ENCODE measurements at places on chromosomes 7 and 10. TPM values are rescaled to one million over a fixed set of nuclear protein-coding genes. Genes with fewer than 3 reads are reported as not detected.

DNA sequence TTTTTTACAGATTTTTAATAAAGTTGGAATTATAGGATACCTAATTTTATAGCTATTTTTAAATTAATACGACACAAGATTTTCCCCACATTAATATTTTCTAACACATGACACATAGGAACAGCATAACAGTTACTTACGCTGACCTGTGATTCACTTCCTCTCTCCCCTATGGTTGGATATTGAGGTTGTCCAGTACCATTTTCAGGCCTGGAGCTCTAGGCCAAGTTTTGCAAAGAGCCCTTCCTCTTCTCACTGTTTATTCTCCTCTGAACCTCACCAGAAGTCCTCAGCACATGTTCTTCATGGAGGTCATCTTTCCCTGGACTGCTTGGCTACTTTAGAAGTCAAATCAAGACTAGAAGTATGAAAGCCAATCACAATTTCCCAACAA lies 28.2 kb downstream of the LYZL1 start:
- peak; percentile 37 for DNase-seq

The PTF1A gene
- total RNA-seq, result not detected

DNA sequence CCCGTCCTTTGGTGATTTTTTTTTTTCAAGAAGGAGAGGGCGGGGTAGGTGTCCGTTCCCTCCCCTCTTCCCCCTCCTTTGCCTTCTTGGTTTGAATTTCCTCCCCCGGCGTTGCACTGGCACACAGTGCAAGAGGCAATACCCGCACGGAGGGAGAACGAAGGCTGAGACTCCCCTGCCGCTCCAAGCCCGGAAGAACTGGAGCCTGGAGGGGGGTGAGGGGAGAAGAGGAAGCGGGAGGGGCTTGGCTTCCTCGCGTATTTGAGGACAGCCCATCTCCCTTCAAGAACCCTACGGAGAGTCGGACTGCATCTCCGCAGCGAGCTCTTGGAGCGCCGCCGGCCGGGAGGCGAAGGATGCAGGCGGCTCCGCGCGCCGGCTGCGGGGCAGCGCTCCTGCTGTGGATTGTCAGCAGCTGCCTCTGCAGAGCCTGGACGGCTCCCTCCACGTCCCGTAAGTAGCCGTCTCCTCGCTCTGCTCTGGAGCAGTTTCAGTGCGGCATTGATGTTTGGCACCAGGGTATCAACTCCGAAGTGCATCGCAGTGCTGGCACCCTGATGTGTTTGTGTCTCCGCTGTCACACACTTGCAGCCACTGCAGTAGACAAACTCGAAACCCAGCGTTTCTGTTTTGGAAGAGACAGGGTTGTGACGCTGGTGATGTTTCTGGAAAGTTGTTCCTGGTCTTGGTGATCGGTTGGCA lies at the start of gene CNTNAP2:
CNTNAP2 (plus strand) TSS at position 281 of the 702 bp plus-strand sequence; CDS start at position 357, 76 bp downstream.
- peak; percentile 10 for DNase-seq

DNA sequence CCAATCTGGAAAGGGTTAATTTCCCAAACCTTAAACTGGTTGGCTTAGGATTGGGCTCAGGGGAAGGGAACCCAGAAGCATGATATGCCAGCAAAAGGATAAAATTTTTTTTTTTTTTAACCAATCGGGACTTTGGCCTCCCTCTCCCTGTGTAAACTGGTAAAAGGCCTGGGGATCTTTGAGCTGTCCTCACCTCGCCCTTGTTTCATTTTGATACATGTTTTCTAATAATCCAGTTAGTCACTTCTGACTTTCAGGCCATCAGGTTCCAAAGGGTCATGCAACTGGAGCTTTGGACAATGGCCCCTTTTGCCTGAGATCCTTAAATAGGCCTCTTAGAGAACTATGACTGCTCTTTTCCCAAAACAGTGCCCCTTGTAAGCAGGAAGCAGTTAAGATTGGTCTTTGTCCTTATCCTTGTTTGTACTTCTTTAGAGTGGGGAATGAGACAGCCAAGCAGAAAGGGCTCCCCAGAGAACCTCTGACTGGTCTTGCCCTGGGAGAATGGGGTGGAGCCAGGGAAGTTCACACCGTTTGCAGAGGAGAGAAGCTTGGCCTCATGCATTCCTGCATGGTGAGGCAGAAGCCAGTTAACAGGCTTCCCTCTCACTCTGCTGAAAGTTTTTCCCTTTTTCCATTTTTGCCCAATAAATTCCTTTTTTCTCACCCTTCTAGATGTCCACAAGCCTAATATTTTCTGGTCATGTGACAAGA lies 424.2 kb upstream of the CNTNAP2 start:
- peak; percentile 33 for DNase-seq

The ATP6V1F gene
- total RNA-seq, result 234 TPM

The PNLIPRP2 gene
- total RNA-seq, result not detected

DNA sequence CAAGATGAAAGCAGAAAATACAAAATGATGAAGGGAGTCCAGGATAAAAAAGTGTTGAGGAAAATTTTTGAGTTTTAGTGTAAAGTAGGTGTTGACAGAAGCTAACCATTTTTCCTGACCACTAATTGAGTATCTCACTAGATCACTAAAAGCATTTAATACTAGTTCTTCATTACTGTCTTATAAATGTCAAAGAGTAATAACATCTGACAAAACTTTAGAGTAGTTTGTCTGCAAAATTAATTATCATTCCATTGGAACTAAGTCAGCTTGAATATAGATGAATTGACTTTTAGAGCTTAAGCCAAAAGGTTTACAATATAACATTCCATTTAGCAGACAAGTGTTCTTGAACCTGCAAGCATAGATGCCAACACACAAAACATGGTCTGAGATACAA lies 232.9 kb downstream of the FOXP2 start:
- DNase-seq, result no peak

All from RPMI7951 (cell line).